Amniotic stem cell (primary cell): ENCODE measurements at places on chromosomes 6 and 20.

- no peak for DNase-seq
These were observed 40.0 kb downstream of the PHIP start for GRCh38 chr6:79038061-79038460.

- no peak for DNase-seq
These were observed 538.5 kb downstream of the BMP2 start for GRCh38 chr20:7305976-7306375.

DNA sequence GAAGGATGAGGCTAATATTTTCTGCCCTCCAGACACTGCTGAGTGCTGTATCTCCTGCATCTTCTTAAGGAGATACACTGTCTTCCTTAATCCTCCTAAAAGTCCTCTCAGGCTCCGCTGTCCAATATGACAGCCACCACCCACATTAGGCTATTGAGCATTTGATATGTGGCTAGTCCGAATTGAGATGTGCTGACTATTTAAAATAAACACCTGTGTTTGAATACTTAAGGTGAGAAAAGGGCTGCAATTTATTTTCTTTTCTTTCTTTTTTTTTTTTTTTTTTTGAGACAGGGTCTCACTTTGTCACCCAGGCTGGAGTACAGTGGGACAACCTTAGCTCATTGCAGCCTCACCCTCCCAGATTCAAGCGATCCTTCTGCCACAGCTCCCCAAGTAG lies 3.1 kb upstream of the RGL2 start:
- DNase-seq: no peak

DNA sequence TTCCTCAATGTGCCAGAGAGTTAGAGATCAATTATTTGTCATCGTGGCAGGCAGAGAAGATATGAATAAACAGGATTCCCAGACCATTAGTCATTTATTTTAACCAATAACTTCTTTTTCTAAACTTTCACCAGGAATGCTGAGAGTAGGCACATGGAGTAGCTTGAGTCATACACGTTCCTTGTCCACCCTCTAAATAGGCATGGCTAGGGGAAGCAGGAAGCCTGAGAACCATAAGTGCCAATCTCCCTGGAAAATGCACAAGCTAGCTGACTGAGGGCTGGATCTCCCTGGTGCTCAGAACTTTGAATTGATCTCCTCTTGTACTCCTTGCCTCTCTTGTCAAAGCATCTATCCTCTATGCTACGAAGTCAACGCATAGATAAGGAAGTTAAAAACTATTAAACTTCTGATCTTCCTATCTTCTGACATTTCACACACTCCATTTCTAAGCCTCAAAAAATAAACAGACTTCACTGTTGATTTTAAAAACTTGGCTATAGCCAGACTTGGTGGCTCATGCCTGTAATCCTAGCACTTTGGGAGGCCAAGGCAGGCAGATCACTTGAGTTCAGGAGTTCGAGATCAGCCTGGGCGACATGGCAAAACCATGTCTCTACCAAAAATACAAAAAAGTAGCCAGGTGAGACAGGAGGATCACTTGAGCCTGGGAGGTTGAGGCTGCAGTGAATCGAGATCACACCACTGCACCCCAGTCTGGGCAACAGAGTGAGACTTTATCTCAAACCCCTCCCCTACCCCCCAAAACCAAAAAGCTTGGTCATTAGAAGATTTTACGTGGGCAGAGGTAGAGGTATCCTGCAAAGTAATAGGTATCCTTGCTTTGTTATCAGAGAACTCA lies 11.8 kb downstream of the ADTRP start:
- peak; percentile 90 for DNase-seq

DNA sequence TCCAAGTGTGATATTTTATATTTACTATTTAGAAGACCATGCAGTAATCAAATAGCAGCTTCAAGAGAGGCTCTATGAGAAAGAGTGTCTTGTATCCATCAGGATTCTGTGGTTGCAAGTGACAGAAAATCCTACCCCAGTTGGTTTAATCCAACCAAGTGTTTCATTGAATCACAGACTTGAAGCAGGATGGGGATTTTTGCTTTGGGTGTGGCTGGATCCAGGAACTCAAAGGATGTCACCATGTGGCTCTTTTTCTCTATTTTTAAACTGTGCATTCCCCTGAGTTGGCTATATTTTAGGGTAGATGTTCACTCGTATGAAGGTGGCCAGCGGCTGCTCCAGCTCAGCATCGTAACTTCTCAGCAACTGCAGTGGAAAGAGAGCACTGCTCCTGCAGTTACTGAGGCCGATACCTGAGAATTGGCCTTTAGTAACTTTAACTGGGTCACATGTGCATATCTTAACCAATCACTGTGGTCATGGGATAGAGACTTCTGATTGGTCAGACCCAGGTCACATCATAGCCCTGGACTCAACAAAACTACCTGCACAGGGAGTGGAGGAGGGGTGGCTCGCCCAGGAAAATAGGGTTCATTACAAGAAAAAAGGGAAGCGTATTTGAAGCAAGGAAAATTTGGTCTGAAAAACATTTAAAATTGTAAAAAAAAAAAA lies 396.1 kb upstream of the SULF2 start:
- no peak for DNase-seq

DNA sequence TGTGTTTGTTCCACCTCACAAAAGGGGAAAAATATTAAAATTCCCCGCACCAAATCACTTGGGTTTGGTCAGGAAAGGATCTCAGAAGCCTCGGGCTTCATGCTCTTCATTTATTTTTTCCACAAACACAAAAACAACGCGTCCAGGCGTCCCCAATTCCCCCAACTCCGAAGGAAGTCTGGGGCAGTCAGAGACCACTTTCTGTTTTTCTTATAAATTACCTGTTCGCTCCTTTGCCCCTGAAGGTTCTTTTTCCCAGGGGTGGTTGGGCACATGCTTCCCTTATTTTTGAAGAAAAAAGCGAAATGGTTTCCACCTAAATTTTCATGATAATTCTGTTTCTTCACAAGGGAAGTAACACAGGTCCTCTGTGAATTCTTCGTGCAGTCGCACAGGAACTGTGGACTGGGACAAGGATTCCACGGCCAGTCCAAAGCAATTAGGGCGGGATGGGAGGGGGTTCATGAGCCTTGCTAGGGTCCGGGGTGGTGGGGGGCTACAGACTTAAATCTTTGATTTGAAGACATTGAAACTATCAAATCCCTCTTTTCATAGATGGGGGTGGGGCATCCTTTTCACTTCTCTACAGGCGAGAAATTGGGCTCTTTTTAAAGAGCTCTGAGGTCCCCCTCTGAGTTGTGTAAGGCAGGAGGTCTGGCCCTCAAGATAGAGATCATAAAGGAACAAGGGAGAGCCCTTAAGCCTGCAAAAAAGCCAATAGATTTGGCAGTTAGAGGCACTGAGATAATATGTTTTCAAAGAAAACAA lies 30.5 kb upstream of the HFE start:
- no peak for DNase-seq

GRCh38 chr6:31858707-31859106 lies 3.9 kb downstream of the NEU1 start:
- DNase-seq: no peak

- peak; percentile 63 for DNase-seq
These were observed 7.2 kb downstream of the ADGRF1 start for GRCh38 chr6:47034926-47035325.

GRCh38 chr6:147287869-147288271 lies 83.7 kb downstream of the STXBP5 start:
- DNase-seq: peak; percentile 39

DNA sequence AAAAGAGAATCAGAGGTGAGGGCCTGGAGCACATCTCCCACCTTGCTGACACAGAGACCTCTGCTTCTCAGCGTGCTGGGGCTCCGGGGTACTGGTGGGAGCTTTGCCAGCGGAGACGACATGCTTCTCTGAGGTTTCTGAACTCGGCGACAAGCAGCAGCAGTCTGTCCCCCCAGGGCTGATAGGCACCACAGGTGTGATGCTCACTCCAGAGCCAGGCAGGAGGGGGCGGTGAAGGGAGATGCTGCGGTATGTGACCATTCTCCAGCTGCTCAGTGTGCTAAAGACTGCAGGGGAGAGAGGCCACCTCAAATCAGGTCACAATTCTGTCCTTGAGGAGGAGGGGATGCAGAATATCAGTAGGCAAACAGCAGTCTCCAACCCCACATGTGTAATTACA lies 219.9 kb downstream of the ALDH8A1 start:
- DNase-seq: no peak
